Astrocyte of the cerebellum (primary cell): ENCODE measurements at places on chromosomes 2 and 18.

DNA sequence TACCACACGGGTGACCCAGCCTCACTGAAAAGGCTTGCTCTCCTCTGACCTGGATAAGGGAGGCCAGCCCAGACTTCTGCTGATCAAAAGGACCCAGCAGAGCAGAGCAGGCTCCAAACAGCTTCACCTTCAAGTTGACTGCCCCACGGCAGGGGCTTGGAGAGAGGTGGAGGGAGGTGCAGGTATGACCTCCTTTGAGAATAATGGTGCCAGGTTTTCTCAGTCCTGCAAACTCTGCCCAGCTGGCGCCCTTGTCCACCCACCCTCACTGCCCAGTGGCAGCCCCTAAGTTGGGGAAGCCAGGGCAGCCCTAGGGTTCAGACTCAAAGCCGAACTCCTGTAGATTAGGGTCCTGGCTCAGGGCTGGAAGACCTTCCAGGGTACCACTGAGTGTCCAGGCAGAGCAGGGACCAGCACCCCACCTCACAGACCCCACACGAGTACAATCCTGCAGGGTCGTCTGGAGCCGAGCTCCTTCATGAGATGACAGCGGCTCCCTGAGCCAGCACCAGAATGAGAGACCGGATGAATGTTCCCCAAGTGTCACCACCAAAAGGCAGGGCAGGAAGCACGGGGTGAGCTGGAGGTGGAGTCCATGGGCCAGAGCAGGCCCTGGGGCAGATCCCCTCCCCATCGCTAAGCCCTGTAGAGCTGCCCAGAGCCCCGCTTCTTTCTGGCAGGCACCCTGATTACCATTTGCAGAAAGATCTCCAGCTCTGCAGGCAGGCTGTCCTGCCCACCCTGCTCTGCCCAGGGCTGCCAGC is 3.6 kb upstream of the GPC1 start:
- no peak for DNase-seq

DNA sequence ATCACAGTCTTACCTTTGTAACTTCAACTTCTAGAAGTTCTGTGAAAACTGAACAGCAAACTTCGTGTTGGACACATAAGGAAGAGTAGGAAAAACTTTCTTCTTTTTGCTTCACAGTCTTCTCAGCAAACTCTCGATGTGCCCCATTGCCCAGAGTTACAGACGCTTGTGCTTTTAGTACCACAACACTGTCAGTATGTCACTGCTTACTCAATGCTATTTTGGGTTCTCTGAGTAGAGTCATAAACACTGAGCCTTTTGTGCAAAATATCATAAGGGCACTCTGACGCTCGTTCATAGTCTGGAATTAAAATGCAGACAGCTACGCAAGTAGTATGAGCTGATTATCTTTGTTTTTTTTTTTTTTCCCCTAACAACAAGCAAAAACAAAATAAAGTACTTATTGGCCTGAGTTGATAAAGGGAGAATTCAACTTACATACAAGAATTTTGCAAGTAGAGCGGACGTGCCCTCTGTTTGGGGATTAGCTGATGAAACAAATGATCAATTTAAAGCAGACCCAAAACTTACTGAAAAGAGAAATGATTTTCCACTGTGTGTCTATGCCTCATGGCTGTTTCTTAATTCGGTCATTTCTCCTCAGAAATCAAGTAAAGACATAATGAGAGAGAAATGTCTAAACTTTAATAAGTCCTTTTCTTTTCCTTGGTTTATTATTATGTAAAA is at the start of gene CDH19:
TSS of gene CDH19 (minus strand) at position 150 of the 687 bp plus-strand sequence. CDS start 31,886 bp downstream, outside the sequence.
- no peak for DNase-seq

DNA sequence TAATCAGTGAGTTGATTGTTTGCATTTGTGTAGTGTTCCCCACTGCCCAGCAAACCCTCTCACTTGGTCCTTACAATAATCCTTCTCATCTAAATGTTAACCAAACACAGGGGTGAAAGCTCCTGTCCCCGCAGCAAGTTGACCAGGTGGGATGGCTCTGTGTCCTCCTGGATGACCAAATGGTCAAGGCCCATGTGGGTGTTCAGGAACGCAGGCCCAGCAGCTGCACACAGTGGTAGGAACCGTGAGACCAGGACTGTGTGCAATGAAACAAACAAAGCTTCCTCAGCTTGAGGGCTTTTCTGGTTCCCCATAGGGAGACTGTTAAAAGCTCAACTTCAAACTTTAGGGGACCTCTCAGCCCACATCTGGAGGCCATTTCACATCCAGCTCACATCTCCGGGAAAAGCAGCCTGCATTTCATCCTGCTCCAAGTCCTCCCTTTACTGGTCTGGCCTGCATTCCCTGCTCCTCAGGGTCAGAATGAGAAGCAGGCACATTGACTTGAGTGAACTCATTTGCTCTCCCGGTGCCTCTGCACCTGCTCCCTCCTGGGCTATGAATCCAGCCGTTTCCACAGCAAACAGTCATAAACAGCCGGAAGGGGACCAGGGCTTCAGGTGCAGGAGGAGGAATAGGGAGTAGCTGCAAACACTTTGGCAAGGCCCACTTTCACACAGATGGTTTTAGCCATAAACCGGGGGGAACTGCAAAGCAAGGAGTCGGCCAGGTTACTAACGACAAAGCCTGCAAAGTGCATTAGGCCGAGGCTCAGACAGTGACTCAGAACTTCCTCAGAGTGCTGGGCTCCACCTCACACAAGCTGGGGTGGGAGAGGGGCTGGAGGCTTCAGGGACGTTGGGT is 144.7 kb downstream of the CAPN13 start:
- no peak for DNase-seq

DNA sequence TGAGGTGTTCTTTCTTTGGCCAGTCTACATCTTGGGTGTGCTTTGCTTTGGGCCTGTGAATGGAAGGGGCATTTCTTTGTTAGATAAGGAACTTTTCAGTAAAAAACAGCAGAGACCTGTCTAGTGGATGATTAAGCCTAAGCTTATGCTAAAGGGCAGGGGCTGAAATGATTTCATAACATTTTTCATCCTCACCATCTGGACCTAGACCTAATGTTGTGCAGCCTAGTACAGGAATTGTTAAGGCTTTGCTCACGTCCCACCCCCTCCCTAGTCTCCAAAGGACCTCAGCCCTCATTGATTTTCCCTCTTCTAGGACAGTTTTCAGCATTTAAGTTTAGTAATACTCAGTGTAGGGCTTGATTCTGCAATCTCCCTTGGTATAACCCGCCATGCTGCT is 111.8 kb downstream of the PRKCE start:
- DNase-seq: no peak

DNA sequence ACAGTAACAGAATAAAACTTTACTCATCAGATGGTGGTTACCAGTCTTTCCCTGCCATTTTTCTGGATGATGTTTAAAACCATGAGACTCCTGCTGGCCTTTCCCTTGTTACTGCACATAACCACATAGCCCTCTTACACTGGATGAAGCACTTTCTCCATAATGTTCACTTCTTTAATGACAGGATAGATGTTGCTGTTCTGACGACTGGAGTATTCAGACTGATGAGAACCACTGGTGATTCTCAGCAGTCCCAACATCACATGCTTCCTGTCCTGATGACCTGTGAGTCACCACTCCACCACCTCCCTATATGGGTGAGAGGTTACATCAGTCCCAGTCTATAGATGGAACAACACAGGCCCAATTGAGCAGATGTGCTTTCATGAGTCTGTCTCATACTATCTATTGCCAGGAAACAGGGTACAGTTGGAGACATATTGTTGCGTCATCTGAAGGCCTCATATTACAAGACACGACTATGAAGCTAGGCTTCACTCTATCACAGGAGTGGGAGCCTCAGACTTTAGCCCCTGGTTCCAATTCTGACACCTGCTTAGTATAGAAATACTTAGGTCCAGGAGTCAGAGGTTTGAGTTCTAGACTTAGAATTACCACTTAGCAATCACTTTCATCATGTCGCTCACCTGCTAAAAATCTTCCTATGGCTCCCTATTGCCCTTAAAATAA is 145.7 kb upstream of the KLF7 start:
- peak; percentile 24 for DNase-seq

- peak; percentile 97 for DNase-seq
Observed at GRCh38 chr2:167140767-167141166, 252.5 kb downstream of the XIRP2 start.

DNA sequence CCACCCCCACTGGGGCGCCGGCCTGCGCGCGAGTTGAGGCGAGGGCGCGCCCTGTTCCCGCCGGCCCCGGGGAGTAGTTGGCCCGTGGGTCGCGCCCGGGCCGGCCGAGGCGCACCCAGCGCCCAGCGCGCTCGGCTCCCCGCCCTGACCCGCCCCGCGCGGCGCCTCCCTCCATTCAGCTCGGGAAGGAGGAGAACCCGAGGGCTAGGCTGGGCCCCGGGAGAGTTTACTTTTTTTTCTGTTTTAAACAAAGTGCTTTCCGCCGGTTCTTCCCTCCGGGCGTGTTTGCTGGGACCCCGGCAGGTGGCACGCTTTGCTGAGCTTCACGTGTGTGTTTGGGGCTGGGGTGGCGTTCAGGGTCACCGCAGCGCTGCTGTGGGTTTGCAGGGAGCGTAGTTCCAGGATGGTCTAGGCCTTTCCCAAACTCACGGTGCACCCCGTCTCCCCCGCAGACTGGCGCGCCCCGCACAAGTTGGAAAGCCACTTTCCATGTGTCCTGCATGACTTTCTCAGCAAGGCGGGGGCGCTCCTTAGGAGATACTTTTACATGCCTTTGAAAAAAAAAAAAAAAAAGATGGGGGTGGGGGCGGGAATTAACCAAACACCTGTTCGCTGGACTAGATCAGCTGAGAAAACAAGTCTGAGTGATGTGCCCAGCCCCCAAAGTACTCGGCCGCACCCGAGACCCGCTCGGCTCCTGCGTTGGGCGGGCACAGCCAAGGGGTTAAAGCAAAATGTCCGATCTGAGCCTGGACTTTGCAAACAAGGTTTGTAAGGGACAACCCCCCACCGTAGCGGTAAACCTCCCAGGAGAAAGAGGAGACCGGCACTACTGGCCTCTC is 825 bp downstream of the ITGA6 start:
- no peak for DNase-seq

GRCh38 chr2:218319813-218320365 is 27.6 kb upstream of the TMBIM1 start:
- DNase-seq: no peak

GRCh38 chr2:150051004-150051403 is 436.5 kb downstream of the RND3 start:
- DNase-seq: no peak

- peak; percentile 23 for DNase-seq
Observed at GRCh38 chr2:80499095-80499494, 194.5 kb upstream of the LRRTM1 start.

DNA sequence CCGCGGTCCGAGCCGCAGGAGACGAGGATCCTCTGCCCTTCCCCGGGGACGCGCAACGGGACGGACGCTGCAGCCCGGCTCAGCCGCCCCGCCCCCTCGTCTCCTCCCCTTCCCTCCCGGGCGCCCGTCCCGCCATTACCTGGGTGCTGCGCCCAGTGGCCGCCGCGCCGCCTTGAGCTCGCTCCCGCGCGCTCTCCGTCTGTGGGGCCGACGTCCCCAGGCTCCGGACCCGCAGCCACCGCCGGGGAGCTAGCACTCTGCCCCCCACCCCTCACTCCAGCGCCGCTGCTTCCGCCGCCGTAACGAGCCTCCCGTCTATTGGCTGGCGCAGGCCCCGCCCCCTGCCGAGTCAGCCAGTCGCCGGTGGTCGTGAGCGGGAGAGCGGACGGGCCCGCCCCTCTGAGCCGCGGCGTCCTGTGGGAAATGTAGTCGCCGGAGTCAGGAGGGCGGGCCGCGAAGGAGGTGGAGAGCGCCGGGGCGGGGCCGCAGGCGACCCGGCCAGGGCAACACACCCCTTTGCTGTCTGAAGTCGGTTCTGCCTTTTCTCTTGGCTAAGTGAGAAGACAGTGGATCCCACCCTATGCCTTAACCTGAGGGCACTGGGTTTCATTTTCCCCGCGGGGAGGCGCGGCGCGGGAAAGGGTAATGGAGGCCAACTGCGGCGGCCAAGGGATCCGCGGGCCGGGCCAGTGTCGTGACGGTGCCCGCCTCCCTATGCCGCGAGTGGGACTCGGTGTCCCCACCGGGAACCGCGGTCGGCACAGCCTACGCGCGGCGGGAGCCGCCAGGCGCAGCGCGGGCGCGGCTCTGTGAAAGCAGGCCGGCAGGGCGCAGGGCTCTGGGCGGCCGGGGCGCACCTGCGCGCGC is at the start of gene SAP130:
TSS of gene SAP130 (minus strand) at position 259 of the 867 bp plus-strand sequence. CDS start 1,767 bp downstream, outside the sequence.
- peak; percentile 80 for DNase-seq

DNA sequence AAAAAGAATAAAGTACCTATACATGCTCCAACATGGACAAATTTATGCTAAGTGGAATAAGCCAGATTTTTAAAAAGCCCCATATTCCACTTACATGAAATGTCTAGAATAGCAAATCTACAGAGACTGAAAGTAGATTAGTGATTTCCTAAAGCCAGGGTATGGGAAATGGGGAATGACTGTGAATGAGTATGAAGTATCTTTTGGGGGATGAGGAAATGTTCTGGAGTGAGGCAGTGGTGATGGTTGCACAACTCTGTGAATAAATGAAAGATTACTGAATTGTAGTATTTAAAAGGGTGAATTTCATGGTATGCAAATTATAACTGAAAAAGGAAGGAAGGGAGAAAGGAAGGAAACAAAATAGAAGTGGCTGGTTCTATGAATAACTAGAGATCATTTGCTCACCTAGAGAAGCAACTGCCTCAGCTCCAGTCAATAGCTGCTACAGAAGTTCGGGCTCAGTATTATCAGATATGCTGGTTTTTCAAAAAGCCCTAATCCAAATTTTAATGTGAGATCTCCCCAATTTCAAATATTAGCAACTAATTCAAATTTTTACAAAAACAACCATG is 39.3 kb downstream of the MAP3K2 start:
- DNase-seq: no peak

- DNase-seq: no peak
Observed at GRCh38 chr18:54257015-54257414, 12.3 kb upstream of the POLI start.
